Adipocyte (in vitro differentiated cells): ENCODE measurements at places on chromosomes 5 and 9.

DNA sequence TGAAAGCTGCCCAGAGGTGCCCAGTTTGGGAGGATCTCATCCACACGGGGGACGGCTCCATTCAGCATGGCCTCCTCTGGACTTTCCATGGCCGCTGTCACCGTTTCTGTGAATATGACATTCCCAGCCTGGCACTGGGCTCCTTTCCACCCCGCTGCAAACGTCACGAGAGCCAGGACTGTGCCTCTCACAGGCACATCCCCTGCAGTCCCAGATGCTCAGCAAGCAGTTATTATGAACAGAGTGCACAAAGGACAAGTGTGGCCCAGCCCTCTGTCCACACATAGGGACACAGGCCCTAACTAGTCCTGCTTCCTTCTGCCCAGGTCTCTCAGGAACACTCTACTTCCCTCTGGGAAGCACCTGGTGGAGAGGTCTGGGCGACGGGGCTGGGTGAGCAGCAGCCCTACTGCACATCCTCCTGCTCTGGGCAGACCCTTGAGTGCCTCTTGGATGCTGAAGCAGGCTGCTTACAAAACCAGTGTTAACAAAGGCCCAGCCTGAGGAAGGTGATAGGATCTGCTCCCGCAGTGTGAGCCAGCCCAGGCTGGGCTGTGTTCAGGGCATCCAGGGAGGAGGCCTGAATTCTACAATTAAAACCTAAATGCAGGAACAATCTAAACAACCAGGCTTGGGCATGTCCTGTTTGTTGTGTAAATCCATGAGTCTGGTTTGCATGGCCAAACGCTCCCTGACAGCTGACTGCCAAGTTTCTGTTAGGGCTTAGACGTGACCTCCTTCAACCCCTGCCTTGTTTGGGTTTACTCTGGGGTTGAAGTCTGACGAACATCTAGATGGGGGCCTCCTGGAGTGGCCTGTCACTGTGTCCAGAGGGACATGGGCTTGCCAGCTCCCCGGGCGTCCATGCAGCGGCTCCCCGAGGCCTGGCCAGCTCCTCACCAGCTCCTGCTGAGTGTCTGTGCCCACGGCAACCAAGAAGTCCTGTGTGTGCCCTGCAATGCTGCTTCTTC, 269.8 kb downstream of the GADD45G start:
- no peak for DNase-seq

DNA sequence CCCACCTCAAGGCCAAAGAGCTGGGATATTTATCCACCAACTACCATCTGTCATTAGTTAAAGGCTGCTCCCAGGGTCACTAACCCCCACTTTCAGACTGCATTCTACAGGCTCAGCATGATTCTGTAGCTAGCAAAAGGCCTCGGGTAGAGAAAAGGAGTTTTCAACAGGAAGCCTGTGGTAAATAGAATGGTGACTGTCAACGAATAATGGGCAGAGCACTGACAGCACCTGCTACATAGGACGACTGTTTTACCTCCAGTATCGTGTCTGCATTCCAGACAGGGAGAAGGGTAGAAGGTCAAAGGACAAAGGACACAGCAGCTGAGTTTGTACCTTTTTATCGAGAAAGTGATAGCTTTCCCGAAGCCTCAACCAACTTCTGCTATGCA, 20.3 kb downstream of the MFAP3 start:
- DNase-seq, result no peak

DNA sequence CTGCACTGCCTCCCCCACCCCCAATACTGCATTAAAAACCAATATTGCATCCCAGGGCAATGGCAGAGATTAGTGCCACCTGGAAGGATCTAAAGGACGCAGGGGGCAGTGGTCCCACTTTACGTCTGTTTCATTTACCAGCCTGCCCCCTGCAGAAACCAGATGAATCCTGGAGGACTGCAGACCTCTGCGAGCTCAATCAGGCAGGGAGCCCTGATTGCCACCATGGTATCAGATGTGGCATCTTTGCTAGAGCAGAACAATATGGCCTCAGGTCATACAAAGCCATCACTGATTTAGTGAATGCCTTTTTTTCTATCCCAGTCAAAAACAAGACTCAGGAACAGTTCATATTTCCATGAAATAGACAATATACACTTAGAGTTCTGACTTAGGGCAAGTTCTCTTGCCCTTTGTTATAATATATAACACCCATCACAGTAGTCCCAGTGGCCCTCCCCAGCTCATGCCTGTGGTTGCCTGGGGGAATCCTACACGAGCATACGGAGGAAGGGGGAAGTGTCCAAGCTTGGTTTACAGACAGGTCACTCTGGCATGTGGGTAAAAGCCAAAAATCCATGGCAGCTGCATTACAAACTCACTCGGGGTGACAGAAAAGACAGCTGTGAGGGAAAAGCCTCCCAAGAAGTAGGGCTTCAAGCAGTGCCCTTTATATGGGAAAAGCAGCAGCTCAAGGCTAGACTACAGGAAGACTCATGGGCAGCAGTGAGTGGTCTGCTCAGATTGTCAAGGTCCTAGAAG, 85.1 kb downstream of the MED27 start:
- no peak for DNase-seq

DNA sequence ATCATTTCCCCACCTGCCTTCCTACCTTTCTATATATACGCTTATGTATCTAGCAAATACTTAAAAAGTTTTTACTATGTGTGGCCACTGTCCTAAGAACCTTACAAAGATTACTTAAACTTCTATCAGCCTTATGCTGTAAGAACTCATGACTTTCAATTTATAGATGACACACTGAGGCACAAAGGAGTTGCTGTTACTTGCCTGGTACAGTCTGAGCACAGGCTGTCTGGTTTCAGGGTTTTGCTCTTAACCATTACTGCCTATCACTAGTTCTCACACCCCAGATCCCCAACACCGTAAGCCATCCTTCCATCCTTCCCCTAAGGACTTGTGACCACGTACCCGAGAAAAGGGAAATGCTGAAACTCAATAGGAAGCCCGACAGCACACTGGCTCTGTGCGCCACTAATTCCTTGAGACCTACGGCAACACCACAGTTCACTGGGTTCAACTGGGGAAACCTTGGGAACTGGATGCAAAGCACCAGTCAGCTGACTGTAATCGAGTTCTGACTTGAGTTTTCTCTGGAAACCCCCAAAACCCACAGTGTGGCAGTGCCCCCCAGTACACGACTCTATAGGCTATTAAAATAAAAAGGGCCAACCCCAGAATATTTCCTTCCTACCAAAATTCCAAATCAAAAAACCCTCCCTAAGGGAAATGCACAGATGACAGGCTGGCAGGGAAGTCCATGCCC, 56.0 kb downstream of the AUH start:
- no peak for DNase-seq

DNA sequence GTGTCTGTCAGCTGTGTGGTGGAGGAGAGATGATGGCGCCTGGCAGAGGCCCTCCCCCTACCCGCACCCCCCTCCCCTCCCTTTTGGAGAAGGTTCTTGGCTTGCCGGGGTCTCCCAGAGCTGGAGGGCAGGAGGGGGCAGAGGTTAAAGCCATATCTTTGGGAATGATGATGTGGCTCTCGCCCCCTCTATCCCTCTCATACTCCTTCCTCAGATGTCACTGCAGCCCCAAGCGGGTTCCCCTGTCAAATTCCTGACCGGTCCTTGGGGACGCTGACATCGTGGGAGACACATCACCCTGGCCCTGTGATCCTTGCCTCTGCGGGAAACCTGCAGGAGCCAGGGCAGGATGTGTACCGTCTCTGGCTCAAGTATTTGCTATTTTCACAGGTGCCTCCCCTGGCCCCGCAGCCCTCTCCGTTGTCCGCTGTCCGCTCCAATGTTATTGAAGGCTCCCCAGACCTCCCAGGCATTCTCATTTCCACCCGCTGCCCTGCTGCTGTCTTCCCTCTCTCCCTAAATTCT, 109.5 kb downstream of the FOXD1 start:
- DNase-seq, result no peak

GRCh38 chr9:107737987-107738743, 248.6 kb upstream of the KLF4 start:
- DNase-seq, result peak; percentile 36

- DNase-seq, result no peak
Measured at GRCh38 chr9:126614088-126614454, 343 bp downstream of the LMX1B start.
